ENCODE measurements at places on chromosomes 3 and 15.

DNA sequence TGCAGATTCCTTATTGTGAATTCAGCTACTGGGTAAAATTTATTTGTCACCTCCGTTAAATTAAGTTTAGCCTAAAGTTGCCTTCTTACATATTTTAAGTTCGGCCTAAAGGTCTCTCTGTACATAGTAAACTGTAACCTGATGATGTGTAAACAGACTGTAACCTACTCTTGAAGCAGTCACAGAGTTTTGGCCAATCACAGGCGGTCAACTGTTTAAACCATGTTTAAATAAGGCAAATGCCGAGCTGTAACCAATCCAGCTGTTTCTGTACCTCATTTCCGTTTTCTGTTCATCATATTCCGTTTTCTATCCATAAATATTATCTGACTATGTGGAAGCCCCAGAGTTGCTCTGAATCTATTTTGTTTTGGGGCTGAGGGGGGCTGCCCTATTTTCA, 2.4 kb upstream of the ADAMTSL3 start:
- no peak for DNase-seq

GRCh38 chr15:85525755-85526154, 145.4 kb downstream of the AKAP13 start:
- no peak for DNase-seq

GRCh38 chr3:57826952-57827723, 71.0 kb downstream of the SLMAP start:
- no peak for DNase-seq

- DNase-seq = peak; percentile 73
Measured at GRCh38 chr3:102229062-102229655, 205.7 kb upstream of the ZPLD1 start.

DNA sequence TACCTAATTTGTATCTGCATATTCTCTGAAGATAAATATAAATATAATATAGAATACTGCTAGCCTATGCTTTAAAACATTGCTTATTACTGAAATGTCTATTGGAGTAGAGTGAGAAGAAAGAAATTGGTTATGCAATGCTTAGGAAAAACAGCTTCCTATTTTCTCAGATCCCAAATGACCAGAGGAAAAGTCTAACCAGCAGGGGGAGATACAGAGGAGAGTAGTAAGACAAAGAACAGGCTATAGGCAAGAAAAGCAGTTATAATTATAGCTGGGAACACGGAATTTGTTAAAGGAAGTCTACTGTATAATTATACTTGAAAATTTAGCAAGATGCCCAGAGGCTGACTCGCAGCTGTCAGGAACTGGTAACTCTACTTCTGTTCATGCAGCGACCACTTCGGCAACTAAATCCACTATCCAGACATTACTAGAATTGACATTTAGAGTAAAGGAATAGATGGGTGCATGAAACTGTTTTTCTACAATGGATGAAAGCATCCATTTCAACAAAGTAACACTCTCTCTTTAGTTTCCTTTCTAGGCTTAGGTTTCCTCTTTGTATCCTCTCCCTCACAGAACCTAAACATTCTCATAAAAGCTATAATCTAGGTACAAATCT, 97.2 kb downstream of the TBC1D5 start:
- peak; percentile 67 for DNase-seq

All from fibroblast of skin of scalp (primary cell).